ENCODE measurements at places on chromosomes 6 and 20.

DNA sequence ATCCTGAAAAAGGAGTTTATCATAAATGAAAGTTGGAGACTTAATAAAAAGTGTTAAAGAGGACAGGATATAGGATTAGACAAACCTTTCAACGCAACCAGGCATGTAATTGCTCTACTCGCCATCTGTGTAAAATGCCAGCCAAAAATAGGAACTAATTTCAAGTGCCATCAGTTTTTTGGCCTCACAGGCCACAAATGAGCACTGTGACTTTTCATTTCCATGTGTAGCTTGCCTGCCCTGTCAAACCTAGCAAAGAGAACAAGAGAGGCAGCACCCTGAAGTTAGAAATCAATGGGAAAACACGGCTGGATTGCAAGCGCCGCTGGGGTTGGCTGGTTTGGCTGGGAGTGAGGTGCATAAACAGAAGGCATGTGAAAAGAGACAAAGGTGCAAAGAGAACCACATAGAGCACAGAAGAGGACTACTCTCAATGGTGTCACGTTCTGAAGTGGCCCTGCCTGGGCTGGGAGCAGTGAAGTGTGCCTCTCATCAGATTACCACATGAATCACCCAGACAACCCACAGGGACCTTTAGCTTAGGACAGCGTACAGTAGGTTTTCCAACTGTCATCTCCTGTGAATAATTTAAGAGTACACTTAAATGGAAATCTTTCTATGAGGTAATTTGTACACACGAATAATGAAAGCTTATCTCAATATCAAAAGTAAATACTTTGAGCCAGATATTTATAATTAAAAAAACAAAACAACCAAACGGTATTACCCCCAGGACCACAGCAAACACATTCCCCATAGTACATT is 78.0 kb upstream of the NHSL1 start:
- DNase-seq: no peak

GRCh38 chr6:42745083-42745639 is 742 bp downstream of the TBCC start:
- DNase-seq: no peak

- peak; percentile 64 for DNase-seq
Measured at GRCh38 chr6:41200901-41201763, at the start of gene TREML2. TREML2 (minus strand) TSS chr6:41201149; CDS start chr6:41201008, 141 bp downstream.

DNA sequence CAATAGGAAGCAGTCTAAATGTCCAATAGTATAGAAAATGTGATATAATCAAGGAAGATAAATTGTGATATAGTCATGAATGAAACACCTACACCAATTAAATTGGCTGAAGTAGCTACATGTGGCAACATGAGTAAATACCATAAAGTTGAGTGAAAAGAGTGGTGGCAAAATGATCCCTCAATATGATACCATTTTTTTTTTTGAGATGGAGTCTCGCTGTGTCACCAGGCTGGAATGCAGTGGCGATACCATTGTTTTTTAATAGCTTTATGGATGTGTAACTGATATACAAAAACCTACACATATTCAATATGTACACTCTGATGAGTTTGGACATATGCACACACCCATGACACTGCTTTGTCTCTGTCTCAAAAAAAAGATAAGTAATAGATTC is 20.9 kb upstream of the ILRUN start:
- DNase-seq: no peak

DNA sequence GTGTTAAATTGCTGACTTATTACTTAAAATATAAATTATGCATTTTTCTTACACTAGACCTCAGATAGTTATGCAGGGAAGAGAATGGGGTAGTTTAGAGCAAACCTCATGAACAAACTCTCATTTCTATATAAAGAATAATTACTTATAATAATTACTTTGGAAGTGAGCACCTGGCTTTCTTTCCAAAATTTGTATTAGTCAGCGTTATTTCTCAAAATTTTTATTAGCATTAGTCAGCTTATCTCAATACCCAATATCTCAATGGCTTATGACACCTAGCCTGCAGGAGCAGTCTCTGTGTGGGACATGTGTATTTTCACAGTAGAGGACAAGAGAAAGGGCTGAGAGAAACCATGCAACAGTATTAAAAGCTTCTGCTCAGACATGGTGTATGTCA is 849.2 kb upstream of the HS3ST5 start:
- no peak for DNase-seq
